Stimulated activated CD8-positive, alpha-beta memory T cell treated with anti-CD3 and anti-CD28 coated beads, Interleukin-4, amount 100 ng/mL, for 1 hour (primary cell): ENCODE measurements at places on chromosomes 4 and X.

DNA sequence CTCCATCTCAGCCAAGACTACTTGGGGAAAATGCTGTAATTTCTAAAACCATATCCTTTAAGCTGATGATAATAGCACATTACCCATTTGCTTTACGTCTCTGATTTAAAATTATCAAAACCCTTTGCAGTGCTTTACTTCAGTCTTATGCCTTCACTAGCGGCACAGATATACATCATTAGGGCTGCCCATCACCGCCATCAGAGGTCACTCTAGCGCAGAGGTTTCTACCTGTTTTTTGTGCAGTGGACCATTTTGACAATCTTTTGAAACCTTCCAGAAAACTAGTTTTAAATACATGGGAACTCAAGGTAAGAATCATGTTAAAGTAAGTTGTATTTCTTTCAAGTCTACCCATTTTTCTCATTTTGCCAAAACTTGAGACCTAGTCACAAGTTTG lies 592.5 kb downstream of the PPARGC1A start:
- DNase-seq, result no peak

- DNase-seq, result no peak
Observed at GRCh38 chr4:37623125-37623524, 63.1 kb downstream of the RELL1 start.

GRCh38 chrX:19792412-19792811 lies 95.0 kb downstream of the SH3KBP1 start:
- no peak for DNase-seq

GRCh38 chr4:67883458-67883857 lies 344 bp downstream of the TMPRSS11D start:
- DNase-seq, result no peak

GRCh38 chr4:77163641-77164040 lies 6.6 kb downstream of the CCNG2 start:
- DNase-seq, result no peak

DNA sequence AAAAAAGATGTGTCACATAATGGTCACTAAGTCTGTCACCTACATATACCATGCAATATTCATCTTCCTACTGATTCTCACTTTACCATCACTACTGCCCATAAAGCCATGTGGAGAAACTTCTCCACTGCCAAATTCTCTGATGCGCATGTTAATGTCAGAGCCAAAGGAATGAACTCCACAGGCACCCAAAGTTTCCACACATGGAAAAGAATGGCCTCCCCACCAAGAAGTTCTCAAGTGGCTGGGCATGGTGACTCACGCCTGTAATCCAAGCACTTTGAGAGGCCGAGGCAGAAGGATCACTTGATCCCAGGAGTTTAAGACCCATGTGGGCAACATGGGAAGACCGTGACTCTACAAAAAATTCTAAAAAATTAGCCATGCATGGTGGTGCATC lies 43.8 kb upstream of the UGDH start:
- no peak for DNase-seq

DNA sequence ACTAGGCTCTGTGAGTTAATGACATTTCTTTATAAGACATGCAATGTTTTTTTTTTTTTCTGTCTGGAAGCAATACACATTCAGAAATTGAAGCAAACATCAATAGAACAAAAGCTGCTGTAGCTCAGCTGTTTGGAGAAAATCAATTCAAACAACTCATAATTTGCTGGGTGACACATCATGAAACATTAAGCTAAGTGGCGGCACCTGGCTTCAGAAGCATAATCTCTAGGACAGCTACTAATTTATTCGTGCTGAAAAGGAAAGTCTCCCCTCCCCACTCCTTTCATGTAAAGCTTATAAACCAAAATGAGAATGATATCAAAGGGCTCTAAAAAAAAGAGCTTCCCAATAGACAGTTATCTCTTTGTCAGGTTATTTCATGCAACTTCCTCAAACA lies 73.9 kb downstream of the LUZP4 start:
- DNase-seq, result no peak

DNA sequence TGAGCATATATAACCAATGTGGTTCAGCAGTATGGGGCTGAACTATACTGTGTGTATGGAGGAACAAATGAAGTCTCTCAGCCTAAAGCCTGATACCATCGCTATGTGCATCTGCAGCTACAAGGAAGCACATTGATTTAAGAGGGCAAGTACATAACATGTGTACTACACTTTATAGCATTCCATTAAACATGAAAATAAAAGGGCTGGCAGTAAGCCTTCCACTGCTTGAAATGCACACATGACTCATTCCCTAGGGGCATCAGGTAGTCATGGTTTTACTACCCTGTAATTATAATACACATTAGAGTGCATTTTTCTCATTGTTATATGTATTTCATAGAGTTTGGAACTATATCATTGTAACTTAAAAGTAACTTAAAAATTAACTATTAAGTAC lies 51.2 kb downstream of the SMARCA1 start:
- DNase-seq, result no peak

DNA sequence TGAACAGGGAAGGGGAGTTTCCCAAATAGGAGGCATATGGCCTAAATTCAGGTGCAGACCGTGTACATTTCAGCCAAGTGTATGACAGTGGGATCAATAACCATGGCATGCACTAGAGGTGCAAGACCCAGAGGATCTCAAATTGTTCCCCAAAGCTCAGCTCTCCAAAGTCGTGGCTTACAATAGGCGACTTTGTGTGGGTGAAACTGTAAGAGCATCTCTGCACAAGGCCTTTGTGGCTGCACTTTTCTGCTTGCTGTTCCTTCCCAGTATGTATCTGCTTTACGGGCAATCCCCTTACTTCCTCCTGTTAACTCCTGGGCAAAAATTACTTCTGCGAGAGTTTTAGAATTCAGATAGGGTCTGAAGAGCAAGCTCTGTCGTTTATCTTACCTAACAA lies 518.3 kb upstream of the ZFP42 start:
- no peak for DNase-seq

DNA sequence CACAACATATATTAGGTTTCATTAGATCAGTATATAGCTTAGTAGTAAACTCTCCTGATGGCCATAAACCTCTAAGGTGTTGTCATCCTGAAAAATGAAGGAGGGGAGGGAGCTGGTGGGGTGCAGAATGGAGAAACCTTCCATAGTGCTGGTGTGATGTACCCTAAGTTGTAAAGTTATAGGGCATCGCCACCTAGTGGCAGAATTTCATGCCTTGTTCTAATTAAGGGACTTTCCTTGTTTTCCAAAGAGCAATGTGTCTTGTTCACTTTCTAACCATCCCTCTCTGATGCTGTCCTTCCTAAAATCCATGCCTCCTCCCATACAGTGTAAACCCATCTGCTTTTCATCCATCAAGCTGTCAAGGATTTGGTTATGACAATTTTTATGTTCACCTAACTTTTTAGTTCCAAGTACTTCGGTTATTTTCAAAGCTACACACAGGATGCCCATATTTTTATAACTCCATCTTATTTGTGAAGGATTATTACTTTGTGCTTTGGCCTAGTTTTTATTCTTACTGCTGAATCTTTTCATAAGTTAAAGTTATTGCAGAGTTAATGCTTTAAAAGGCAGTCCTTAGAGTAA lies 4.5 kb downstream of the NBDY start:
- peak; percentile 22 for DNase-seq

- no peak for DNase-seq
Observed at GRCh38 chrX:87063642-87064041, 454.0 kb upstream of the KLHL4 start.

GRCh38 chr4:158322109-158322508 lies 111.8 kb downstream of the TMEM144 start:
- DNase-seq, result no peak

DNA sequence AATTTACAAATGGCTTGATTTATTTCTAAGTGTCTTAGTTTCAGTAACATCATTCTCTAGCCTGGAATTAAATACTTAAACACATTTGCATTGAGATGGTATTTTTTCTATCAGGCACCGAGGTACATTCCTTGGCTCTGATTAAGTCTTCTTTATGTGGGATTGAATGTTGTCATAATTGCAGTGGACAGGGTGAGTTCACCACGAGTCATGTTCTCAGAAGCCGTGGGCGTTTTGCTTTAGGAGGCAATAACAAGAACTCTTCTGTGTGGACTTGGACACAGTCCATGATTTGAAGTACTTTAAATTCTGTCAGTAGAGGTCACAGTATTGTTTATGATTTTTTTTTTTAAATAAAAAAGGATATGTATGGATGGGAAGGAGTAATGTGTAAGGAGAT lies 57.1 kb upstream of the EFHC2 start:
- DNase-seq, result no peak

GRCh38 chrX:9902656-9903055 lies 64.5 kb upstream of the CLDN34 start:
- no peak for DNase-seq

DNA sequence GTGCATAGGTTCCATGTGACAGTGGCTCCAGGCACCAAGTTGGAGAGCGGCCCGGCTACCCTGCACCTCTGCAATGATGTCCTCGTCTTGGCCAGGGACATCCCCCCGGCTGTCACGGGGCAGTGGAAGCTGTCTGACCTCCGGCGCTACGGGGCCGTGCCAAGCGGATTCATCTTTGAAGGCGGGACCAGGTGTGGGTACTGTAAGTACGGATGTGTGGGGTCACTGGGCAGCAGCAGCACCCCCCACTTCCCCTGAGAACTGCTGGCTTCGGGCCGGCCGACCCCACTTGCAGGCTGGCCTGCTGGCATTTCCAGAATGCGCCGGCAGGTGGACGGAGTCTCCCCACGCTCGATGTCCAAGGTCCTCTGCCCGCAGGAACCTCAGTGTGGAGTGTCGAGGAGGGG lies 13.2 kb downstream of the DOK7 start:
- DNase-seq, result no peak

DNA sequence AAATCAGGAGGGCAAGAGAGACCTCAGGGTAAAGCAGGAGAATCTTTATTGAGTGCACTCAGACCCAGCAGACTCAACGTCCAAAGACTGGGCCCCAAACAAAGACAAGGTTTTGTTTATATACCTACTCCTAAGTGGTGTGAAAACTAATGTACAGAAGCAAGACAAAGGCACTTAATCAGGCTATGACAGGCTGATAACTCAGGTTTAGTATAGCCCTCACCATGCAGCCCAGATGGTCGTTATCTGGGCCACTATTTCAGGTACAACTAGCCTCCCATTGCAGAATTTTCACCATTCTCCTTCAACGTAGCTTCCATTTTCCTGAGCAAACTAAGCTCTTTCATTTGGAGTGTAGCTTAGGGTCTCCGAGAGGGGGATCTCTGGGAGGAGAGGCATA lies 36.9 kb downstream of the SULT1E1 start:
- DNase-seq, result no peak

GRCh38 chr4:128512161-128512560 lies 224.5 kb upstream of the PGRMC2 start:
- DNase-seq, result no peak

DNA sequence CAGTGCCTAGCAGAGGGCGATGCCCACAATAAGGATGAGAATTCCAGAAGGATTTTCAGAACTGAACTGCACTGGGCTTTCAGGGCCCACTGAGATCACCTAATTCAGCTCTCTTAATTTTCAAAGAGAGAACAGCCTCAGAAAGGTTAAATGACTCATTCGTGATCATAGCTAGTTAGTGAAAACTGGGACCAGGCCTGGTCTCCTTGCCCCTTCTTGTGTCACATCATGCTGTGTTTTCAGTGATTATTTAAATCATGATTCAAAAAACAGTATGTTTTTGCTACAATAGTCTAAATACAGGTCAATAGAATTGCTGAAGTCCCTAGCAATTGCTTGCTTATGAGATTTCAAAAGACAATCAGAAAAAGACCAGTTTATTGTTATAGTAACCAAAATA lies 136.4 kb upstream of the PLAC1 start:
- no peak for DNase-seq

DNA sequence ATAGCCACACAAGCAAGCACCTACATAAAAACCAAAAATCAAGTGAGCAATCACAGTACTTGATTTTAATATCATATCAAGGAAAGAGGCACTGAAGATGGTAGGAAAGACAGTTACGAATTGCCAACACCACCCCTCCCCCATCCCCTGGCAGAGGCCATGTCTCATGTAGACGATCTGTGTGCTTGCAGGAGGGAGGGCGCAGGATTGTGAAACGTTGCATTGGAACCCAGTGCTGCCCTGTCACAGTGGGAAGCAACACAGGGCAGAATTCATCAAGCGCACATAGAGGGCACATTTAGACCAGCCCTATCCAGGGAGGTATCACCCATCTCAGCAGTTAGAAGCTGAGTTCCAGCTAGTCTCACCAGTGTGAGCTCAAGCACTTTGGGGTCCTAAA lies 359.8 kb downstream of the DMD start:
- no peak for DNase-seq

- no peak for DNase-seq
Observed at GRCh38 chr4:139743027-139743426, 77.4 kb downstream of the MGST2 start.
